ENCODE measurements at places on chromosomes 7 and 10.

DNA sequence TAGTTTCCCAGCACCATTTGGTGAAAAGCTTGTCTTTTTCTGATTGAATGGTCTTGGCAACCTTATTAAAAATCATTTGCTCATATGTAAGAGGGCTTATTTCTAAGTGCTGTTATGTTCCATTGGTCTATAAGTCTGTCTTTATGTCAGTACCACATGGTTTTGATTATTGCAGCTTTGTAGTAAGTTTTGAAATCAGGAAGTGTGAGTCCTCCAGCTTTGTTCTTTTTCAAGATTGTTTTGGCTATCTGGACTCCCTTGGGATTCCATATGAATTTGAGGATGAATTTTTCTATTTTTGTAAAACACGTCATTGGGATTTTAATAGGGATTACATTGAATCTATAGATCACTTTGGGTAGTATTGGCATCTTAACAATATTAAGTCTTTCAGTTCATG lies 5.4 kb downstream of the KIF11 start:
- DNase-seq: no peak

DNA sequence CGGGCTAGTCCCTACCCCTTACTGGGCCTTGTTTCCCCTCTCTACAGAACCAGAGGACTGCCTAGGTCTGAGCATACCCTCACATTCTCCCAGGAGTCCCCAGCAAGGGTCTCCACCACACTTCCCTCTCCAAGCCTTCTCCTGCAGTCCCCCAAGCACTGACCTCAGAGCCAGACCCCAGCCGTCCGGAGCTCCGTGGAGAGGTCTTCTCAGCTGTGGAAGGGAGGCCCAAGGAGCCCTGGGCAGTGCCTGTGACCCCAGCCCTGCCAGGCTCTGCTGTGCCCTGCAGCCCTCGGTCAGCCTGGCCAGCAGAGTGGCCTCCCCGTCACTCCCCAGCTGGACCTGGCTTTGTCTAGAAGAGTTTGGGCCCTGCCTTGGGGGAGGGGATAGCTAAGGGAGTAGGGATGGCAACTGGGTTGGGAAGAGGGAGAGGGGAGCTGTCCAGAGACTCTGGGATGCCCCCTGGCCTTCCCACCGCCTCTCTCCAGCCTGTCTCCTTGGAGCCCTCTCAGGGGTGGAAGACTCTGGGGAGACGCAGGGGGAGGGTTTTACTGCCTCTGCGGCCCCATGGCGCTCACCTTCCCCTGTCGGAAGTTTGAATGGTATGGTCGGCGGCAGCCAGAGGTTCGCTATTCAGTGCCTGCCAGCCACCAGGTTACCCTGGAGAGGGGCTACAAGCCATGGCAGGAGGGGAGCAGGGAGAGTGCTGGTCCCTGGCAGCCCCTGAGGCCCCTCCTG lies at the start of gene C10orf105:
Gene C10orf105 (minus strand): TSS at position 315 of the 738 bp plus-strand sequence. CDS start 3,441 bp downstream, outside the sequence.
- DNase-seq: no peak

- DNase-seq: no peak
Observed at GRCh38 chr7:64639267-64640001, 26.5 kb upstream of the ZNF107 start.

- DNase-seq: no peak
Observed at GRCh38 chr7:83732305-83732704, 83.4 kb upstream of the SEMA3E start.

DNA sequence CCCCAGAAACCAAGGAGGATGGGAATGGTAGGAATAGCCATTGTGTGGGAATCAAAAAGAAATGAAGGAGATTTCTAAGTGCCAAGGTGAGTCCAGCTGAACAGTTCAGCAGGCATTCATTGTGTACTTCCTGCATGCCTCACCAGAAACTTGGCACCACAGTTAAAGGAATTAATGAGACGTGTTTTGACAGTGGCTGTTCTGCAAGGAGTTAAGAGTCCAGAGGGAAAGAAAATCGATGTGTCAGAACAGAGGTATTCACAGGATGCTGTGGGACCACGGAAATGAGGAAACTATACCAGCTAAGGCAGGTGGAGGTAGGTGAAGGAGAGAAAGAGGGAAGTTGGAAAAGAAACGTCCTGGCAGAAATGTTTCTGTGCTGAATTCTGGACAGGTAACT lies 78.1 kb downstream of the PRKCQ start:
- no peak for DNase-seq

DNA sequence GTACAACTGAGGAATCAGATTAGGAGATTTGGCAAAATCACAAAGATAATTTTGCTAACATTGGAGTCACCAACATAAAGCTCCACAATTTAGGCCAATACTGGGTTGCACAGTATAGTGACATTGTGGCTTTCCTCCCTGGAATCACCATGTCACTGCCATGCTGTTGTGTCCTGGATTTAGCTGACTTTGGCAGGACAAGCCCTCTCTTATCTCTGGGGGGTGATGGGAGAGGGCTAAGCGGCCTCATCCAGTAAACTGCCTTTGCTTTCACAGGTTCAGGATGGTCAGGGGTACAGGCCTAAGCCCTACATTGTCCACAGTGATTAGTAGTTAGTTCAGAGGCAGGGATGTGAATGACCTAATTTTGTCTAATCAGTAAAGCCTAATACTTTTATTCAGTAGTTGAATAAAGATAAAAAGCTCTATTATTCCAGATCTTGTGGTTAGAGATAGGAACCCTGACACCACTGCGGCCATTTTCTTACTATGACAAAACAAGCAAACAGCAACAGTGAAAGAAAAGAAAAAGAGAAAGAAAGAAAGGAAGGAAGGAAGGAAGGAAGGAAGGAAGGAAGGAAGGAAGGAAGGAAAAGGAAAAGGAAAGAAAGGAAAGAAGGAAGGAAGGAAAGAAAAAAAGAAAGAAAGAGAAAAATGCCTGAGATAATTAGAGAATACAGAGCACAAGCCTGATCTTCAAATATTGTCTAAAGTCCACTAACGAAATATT lies 140.1 kb downstream of the ETV1 start:
- DNase-seq: no peak

- no peak for DNase-seq
Observed at GRCh38 chr7:105521027-105521716, 899 bp downstream of the PUS7 start.

DNA sequence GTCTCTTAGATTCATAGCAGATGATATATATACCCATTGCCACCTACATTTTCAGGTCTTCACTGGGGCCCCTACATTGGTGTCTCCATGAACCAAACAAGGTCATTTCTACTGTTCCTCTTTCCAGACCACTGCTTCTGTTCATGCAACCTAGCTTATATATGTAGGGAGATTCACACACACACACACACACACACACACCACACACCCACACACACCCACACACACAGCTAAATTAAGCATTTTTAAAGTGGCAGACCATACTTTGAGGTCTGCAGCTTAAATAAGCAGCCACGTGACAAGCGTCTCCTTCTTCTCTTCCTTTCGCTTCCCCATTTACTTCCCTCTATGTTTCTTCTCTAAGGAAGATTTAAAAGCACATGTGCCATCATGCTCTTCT lies 70.0 kb upstream of the CC2D2B start:
- DNase-seq: no peak

- no peak for DNase-seq
Observed at GRCh38 chr10:22476601-22477321, 131.5 kb downstream of the SPAG6 start.

DNA sequence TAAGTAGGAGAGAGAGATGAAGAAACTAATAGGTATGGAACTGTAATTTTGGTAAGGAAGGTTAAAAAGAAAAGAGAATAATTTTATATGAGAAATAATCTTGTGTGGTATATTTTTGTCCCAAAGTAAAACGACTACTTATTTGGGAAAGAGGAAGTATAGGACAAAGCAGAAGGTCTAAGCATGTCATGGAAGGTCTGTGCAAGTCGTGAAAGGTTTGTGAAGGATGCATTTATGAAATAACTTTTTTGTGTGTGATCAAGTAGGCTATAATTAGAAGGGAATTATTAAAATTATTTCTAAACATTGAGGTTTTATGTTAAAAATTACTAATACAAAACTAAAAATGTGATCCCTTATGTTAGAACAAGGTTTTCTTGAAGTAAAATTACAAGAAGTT lies 63.3 kb downstream of the ZNF783 start:
- DNase-seq: no peak

DNA sequence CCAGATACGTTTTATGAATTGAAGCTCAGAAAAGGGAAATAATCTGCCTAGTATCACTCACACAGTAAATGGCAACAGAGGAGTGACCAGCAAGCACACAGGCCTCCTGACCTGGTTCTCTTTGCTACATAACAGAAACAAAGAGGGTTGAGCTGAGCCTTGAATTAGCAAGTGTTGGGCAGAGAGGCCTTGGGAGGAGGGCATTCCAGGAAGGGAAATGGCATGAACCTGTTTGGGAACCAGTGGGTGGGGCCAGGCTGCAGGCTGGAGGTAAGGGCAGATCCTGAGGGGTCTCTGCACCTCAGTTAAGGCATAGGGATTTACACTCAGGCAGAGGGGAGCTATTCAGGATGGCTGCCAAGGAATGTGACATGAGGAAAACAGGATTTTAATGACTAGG lies 24.8 kb upstream of the CYCS start:
- no peak for DNase-seq

DNA sequence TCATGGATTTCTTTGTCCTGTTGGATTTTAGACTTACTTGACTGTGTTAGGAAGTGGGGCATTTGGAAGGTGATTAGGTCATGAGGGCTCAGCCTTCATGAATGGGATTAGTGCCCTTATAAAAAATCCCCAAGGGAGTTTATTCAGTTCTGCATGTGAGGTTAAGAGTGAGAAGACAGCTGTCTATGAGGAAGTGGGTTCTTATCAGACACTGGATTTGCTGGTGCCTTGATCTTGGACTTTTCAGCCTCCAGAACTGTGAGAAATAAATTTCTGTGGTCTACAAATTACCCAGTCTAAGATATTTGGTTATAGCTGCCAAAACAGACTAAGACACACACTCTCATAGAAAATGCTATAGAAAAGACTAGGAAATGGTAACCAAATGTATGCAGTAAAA lies 724.7 kb upstream of the FZD8 start:
- no peak for DNase-seq

DNA sequence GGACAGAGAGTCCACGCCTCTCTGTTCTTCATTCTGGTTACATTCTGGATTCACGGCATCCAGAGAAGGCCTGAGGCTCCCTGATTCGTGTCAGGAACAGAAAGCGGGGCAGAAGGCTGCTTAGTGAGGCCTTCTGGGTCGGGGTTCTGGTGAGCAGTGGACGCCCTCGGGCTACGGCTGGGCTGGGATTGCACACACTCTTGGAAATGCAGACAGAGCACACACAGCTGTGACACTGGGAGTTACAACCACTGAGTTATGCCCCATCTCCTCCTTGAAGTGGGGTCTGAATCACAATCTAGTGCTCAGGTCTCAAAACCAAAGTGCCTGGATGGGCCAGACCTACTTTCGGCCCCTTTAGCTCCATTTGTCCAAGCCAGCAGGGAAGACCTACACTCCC lies 156.9 kb upstream of the GDF10 start:
- DNase-seq: no peak

DNA sequence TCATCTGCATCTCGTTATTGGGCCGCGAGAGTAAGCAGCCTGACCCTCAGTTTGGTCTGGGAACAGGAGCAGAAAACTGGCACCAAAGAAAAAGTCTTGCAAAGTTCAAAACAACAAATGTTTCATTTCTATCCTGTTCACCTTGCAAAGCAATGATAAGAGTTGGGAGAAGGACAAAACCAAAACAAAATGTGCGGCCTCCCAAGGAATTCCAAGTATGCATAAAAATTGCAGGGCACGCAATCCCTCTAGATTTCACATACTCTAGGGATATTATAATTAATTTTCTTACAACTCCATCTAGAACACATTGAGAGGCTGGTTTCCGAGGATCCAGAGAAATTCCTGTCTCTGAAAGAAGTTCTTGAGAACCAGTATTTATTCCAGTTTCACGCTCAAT lies 20.1 kb downstream of the CHUK start:
- DNase-seq: no peak

DNA sequence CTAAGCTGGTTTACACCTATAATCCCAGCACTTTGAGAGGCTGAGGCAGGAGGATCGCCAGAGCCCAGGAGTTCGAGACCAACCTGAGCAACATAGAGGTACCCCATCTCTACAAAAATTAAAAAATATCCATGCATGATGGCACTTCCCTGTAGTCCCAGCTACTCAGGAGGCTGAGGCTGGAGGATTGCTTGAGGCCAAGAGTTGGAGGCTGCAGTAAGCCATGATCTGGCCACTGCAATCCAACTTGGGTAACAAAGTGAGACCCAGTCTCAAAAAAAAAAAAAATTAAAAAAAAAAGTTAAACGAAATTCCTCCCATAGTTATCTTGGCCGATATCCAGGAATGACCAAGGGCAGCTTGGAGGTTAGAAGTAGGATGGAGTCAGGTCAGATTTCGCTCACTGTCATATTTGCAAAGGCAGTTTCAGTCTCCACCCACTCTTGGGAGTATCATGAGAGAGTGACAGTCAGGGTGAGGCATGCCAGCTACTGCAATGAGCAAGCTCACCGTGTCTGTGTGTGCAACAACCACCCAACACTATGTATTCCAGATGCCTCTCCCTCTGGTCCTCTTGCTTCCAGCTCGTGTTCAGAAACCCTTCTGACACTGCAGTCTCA lies 6.0 kb upstream of the ZDHHC4 start:
- no peak for DNase-seq

GRCh38 chr7:116530107-116530820 lies 5.4 kb downstream of the CAV1 start:
- no peak for DNase-seq

DNA sequence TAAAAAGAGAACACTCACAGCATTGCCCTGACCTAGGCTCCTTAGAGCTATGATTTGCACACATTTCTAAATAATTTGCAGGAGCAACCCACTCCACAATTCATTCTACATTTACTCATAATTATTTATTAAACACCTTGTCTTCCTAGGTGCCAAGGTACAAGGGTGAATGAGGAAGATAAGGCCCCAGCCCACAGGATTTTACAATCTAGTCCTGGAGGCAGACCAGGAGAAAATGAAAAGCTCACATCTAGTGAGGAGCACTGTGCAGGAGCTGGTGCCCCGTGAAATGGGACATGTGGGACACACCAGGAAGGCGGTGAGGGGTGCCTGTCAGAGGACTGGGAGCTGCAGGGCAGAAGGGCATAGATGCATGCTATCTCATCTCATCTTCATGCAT lies 59.7 kb upstream of the LRRC18 start:
- no peak for DNase-seq

GRCh38 chr10:125093199-125093973 lies 67.0 kb downstream of the CTBP2 start:
- DNase-seq: peak; percentile 36

DNA sequence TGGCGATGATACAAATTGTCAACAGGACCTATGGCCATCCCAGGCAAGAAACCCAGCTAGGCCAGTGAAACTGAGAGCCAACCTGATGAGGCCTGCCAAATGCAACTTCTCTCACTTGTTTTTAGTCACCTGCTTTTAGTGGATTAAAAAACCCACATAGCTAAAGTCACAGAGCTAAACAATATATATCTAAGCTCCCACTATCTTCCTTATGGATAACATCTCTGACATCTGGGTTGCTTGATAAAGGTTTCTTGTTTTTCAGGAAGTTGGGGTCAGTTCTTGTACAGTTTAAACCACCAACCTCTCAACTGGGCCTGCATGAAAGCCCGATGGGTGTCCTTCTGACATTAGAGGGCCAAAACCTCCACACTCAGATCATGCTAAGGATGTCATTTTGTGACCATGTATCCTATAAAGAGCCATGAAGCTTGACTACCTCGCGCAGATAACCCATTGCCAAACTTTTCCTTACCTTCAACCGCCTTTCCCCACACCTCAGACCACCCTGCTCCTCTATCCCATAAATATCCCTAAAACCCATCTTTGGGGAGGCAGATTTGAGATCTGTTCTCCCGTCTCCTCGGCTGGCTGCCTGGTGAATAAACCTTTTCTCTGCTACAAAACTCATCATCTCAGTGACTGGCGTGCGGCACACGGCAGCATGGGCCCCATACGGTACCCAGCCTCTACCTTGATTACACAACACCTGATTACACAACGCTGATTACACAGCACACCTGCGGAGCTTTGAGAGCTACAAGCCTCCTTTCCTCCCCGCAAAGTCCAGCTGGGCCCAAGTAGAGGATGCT lies 797 bp upstream of the STMP1 start:
- no peak for DNase-seq

Measured in GM04504 (cell line).